Activated CD4-positive, alpha-beta T cell treated with anti-CD3 and anti-CD28 coated beads for 36 hours (primary cell): ENCODE measurements at places on chromosomes 6 and 20.

GRCh38 chr6:29924731-29925130, 17.6 kb upstream of the HLA-A start:
- DNase-seq, result peak; percentile 40
- H3K36me3 ChIP-seq, result peaks cover 10% of the 10 kb centered on the region
- H3K4me3 ChIP-seq, result peak overlapping the region; percentile 33
- H3K27me3 ChIP-seq, result no peaks in the 10 kb centered on the region
- H3K27ac ChIP-seq, result peak overlapping the region; percentile 53
- peaks cover 32% of the 10 kb centered on the region for H3K4me1 ChIP-seq

DNA sequence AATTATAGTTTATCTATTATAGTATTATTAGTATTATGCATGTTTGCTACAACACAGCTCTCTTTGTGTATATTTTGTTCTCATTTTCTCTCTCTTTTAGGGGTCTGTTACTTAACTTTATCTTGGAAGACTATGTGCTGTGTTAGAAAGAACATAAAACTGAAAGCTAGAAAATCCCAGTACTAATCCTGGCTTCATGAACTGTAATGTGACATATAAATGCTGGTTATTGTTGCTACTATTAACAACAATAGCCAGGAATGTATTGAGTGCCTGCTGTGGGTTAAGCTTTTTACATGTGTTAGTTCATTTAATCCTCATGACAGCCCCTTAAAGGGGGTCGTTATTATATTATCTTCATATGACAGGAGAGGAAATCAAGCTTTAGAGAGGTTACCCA, 170.0 kb upstream of the DTNBP1 start:
- H3K4me3 ChIP-seq, result no peak overlapping the region
- H3K27ac ChIP-seq, result no peak overlapping the region
- no peaks in the 10 kb centered on the region for H3K36me3 ChIP-seq
- no peak for DNase-seq
- peaks cover 11% of the 10 kb centered on the region for H3K4me1 ChIP-seq

DNA sequence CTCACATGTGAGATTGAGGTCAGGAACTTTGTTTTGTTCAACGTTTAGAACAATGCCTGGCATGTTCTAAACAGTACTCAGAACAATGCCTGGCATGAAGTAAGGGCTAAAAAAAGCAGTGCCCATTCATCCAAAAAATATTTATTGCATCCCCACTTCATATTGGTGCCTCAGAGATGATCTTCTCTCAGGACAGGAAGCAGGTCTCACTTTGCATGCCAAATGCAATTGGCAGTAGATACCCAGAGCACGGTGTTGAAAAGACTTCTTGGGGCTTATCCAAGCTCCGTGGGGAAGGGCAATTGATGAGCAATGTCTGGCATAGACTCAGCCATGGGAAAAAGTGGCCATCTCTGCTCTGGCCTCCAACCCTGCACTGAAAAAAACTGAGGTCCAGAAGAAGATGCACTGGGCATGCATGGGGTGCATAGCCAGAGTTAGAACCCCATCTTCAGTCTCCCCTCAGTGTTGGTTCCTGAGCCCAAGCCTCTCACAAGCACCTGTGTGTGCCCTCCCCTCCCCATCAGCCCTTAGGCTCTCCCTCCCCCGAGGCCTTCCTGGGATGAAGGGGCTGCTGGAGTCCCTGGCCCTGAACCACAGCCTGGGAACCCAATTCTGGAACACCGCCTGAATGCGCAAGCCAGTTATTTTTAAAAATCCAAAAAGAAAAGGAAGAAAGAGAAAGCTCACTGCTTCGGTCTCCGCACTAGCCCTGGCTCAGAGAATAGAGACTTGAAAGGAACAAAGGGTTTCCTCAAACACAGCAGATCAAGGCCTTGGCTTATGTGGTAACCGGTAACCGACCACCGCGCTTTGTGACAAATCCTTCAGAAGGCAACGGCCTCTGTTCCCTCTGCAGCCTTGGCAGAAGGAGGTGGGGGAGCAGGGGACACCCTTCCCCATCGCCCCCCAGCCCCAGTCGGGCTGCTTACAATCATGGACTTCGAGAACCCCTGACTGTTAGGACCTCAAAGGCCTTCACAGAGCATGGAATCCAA, 78.5 kb upstream of the SIRPA start:
- DNase-seq, result no peak
- no peak overlapping the region for H3K27ac ChIP-seq
- peaks cover 9% of the 10 kb centered on the region for H3K4me1 ChIP-seq
- H3K4me3 ChIP-seq, result no peak overlapping the region
- no peaks in the 10 kb centered on the region for H3K36me3 ChIP-seq
- H3K27me3 ChIP-seq, result peaks cover 34% of the 10 kb centered on the region

GRCh38 chr20:31674895-31675827, 37.4 kb downstream of the COX4I2 start:
- peak overlapping the region; percentile 91 for H3K4me3 ChIP-seq
- H3K36me3 ChIP-seq, result peaks cover 72% of the 10 kb centered on the region
- peaks cover 79% of the 10 kb centered on the region for H3K4me1 ChIP-seq
- H3K27me3 ChIP-seq, result no peaks in the 10 kb centered on the region
- peak overlapping the region; percentile 100 for H3K27ac ChIP-seq
- DNase-seq, result peak; percentile 81
